HepG2 (cell line): ENCODE measurements at places on chromosomes 3 and 15. TPM values are rescaled to one million over a fixed set of nuclear protein-coding genes. Genes with fewer than 3 reads are reported as not detected.

GRCh38 chr3:139894643-139894989 is 40.4 kb upstream of the CLSTN2 start:
- no peaks in the 10 kb centered on the region for H3K36me3 ChIP-seq
- H3K4me3 ChIP-seq: no peak overlapping the region
- H3K27me3 ChIP-seq: no peaks in the 10 kb centered on the region

- H3K27ac ChIP-seq: no peak overlapping the region
- peaks cover 8% of the 10 kb centered on the region for H3K36me3 ChIP-seq
- H3K4me3 ChIP-seq: no peak overlapping the region
- DNase-seq: no peak
These were observed 146.6 kb downstream of the FEZF2 start for GRCh38 chr3:62226601-62227339.

- no peaks in the 10 kb centered on the region for H3K27me3 ChIP-seq
- no peak overlapping the region for H3K27ac ChIP-seq
- peaks cover 9% of the 10 kb centered on the region for H3K4me1 ChIP-seq
- DNase-seq: no peak
- H3K4me3 ChIP-seq: no peak overlapping the region
These were observed 1.3 kb downstream of the CD47 start for GRCh38 chr3:108089579-108089978.

DNA sequence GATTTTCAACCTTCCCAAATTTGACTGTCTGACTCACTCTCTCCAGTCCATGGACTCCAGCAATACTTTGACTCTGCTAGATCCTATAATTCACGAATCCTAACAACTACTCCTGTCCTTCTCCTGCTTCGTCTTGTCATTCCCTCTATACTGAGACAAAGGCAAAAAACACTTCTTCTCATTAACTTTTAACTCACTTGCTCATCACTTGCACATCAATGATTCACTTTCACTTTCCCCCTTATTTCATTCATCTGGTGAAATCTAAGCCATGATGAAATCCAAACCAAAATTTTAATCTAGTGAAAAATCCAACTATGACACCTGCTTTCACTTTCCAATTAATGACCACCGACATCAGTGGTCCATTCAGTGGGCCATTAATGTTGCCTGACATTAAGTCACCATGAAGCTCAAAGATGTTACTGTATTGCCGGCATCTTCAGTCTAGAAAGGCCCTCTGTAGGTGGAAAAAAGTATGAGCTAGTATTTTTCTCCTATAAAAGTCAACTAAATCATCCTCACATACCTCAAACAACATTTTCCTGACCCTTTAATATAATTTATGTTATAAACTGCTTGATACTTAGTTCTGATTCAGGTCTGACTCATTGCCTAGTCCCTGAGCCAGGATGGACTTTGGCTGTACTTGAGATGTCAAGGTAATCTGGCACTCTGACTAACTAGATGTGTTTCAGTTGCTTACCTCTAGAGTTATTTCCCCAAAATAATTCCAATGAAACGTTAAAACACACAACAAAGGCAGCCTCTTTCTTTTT is 158.6 kb downstream of the CNTN6 start:
- no peak overlapping the region for H3K4me3 ChIP-seq
- no peak for DNase-seq
- H3K4me1 ChIP-seq: no peaks in the 10 kb centered on the region
- no peaks in the 10 kb centered on the region for H3K36me3 ChIP-seq
- no peak overlapping the region for H3K27ac ChIP-seq

- H3K4me3 ChIP-seq: no peak overlapping the region
- no peaks in the 10 kb centered on the region for H3K4me1 ChIP-seq
- no peak for DNase-seq
- no peaks in the 10 kb centered on the region for H3K27me3 ChIP-seq
- no peaks in the 10 kb centered on the region for H3K36me3 ChIP-seq
These were observed 302.8 kb upstream of the MDFIC2 start for GRCh38 chr3:70615286-70615685.

DNA sequence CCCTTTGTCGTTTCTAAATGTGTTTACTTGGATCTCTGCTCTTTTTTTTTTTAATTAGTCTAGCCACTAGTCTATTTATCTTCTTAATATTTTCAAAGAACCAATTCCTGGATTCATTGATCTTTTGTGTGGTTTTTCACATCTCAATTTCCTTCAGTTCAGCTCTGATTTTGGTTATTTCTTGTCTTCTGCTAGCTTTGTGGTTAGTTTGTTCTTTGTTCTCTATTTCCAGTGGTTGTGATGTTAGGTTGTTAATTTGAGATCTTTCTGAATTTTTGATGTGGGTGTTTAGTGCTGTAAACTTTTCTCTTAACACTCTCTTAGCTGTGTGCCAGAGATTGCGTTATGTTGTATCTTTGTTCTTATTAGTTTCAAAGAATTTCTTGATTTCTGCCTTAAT is 446.1 kb downstream of the CNTN4 start:
- no peaks in the 10 kb centered on the region for H3K36me3 ChIP-seq
- H3K27ac ChIP-seq: no peak overlapping the region
- no peaks in the 10 kb centered on the region for H3K27me3 ChIP-seq
- no peak overlapping the region for H3K4me3 ChIP-seq
- no peak for DNase-seq

DNA sequence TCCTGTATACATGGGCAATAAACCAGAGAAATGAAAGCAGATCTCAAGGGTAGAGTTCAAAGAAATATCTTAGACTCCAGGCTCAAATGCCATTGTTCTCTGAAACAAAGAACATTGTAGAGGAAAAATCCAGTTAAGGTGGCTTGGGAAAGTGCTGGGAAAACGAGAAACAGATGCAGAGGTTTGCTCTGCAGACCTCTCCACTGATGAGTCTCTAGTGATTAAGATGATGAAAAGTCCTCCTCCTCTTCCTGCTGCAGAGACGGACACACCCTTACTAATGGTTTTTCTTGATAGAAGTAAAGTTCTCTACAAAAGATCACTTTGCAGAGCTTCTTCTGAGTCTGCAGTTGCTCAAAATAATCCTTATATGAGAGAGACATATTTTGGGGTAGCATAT is 264.7 kb downstream of the GABRG3 start:
- H3K4me3 ChIP-seq: no peak overlapping the region
- H3K4me1 ChIP-seq: no peaks in the 10 kb centered on the region
- no peaks in the 10 kb centered on the region for H3K36me3 ChIP-seq
- no peaks in the 10 kb centered on the region for H3K27me3 ChIP-seq
- DNase-seq: no peak
- no peak overlapping the region for H3K27ac ChIP-seq

DNA sequence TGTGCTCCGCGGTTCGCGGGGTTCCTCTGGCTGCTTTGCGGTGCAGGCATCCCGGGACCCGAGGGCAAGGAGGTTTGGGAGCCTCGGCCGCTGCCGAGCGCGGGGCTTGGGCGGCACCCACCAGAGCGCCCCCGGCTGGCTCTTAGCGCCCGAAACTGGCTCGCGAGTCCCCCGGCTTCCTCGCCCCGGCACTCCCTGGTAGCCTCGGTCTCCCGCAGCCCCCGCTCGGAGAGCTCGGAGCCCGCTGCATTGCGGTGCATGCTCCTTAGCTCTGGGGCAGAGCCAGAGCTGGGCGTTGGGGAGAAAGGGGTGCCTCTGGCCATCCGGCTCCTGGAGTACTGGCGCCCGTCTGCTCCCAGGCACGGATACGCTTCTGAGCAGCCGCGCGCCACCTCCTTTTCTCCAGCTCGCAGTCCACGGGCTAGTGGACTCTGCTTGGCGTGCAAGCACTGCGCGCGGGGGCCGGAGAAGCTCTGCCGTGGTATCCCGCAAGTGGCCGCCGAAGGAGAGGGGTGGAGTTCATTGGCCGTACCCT is 753 bp downstream of the EPHB1 start:
- 0 out of 2 replicates have a peak, but pooled peaks cover 6% of the 10 kb centered on the region for H3K4me1 ChIP-seq
- H3K27ac ChIP-seq: no peak overlapping the region
- no peak for DNase-seq
- peaks cover 1% of the 10 kb centered on the region for H3K27me3 ChIP-seq
- H3K4me3 ChIP-seq: no peak overlapping the region
- H3K36me3 ChIP-seq: no peaks in the 10 kb centered on the region

- H3K27ac ChIP-seq: no peak overlapping the region
- no peaks in the 10 kb centered on the region for H3K36me3 ChIP-seq
- H3K27me3 ChIP-seq: no peaks in the 10 kb centered on the region
These were observed 93.6 kb upstream of the NEO1 start for GRCh38 chr15:72958634-72959033.

- peaks cover 89% of the 10 kb centered on the region for H3K36me3 ChIP-seq
- H3K27ac ChIP-seq: no peak overlapping the region
These were observed 65.2 kb downstream of the PGPEP1L start for GRCh38 chr15:98942431-98942830.

Gene CACNA2D3
- not detected in 2 replicates for total RNA-seq

Gene FAM43A
- total RNA-seq: 0.42 and 0.91 TPM in 2 replicates
